Stimulated activated CD8-positive, alpha-beta memory T cell treated with anti-CD3 and anti-CD28 coated beads, Interleukin-2, amount 100 ng/mL, for 1 hour (primary cell): ENCODE measurements at places on chromosomes 4 and X.

- no peak for DNase-seq
These were observed 15.3 kb upstream of the UBA1 start for GRCh38 chrX:47178337-47178736.

DNA sequence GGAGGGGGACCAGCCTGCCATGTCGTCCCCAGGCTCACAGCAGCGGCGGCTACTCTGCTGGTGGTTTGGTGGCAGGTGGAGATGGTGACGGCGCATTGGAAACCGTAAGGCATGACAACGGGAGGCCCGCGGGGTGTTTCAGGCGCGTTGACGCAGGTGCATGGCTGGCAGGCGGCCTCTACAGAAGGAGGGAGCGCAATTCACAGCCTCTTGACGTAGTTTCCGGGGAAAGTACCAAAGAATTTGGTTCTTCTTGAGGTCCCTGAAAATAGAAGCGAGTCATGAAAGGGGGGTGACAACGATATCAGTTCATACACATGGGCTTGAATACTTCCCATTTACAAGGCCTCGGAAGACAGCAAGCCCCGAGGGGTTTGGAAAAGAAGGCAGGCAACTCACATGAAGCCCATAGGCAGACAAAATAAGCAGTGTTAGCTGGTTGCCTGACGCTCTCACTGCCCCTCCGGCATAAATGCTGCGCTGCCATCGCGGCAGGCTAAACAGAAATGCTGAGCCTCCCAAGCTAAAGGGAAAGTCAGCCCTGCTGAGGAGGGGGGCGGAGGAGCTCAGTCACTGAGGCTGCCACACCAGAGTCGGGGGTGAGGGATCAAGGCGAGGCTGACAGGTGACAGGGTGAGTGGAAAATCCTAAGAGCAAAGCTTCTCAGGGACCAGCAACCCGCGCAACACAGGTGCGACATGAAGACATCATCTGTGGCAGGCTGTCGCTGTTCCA is 52.3 kb upstream of the PDLIM3 start:
- no peak for DNase-seq

GRCh38 chrX:1093121-1093520 is 119.3 kb downstream of the CRLF2 start:
- DNase-seq, result peak; percentile 7

DNA sequence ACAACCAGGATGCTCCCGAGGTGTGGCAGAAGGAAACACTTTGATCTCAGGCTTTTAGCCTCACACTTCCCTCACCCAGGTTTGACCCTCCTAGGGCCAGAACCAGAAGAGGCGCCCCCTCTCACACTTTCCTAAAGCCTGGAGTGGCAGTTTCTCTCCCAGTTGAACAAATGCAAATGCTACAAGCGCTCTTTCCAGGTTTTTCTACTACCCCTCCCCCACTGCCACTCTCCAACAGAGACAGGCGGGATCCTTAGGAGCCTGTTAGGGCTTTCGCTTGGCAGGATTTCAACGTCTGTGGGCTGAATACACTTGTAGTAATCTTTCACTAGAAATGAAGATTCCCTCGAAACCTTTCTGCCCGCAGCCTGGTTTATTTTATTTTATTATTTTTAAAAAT is 2.4 kb downstream of the TSC22D3 start:
- no peak for DNase-seq

DNA sequence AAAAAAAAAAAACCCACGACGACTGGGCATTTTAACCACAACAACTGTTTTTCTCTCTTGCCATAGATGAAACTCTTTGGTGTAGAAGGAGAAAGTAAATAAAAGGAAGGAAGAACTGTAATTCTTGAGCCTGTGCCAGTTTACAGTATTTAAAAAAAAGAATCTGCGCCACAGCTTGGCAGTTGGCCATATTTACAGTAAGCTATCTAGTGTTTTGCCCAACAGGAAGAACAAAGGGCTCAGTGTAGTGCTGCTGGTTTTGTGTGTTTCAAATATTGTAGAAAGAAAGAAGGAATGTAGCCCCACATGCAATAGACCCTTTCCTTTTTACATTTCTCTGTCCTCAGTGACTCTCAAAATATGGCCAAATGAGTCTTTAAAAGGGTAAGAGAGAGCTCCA is 66.1 kb downstream of the NR3C2 start:
- DNase-seq, result no peak

- DNase-seq, result no peak
These were observed 174.0 kb upstream of the ANXA3 start for GRCh38 chr4:78377555-78377954.

GRCh38 chr4:24094726-24095125 is 204.9 kb upstream of the PPARGC1A start:
- no peak for DNase-seq

- DNase-seq, result no peak
These were observed 187.8 kb upstream of the MBNL3 start for GRCh38 chrX:132676561-132677186.

DNA sequence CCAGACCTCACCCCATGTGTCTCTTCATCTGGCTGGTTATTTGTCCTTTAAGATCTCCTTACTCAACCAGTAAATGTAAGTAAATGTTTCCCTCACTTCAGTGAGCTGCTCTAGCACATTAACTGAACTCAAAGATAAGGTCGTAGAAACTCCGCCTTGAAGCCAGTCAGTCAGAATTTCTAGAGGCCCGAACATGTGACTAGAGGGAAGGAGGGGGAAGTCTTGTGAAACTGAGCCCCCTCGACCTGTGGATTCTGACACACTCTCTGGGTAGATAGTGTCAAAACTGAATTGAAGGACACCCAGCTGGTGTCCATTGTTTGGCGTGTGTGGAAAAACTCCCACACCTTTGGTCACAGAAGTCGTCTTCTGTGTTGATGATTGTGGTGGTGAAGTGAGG is 933.9 kb downstream of the ADGRL3 start:
- DNase-seq, result no peak

GRCh38 chr4:59222221-59222620 is 1977.9 kb upstream of the ADGRL3 start:
- no peak for DNase-seq

GRCh38 chr4:35250331-35250730 is 994.0 kb downstream of the ARAP2 start:
- no peak for DNase-seq

DNA sequence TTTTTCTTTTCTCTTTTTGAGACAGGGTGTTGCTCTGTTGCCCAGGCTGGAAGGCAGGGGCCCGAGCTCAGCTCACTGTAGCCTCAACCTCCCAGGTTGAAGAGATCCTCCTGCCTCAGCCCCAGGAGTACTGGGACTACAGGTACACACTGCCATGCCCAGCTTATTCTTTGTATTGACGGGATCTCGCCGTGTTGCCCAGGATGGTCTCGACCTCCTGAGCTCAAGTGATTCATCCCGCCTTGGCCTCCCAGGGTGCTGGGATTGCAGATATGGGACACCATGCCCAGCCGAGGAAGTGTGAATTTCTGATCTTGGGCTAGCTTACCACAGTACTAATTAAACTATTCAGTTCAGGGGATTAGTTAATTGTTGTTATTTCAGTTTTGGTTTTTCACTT is 28.6 kb upstream of the FAM193A start:
- no peak for DNase-seq

GRCh38 chr4:158176108-158176507 is 3.3 kb upstream of the GASK1B start:
- no peak for DNase-seq

DNA sequence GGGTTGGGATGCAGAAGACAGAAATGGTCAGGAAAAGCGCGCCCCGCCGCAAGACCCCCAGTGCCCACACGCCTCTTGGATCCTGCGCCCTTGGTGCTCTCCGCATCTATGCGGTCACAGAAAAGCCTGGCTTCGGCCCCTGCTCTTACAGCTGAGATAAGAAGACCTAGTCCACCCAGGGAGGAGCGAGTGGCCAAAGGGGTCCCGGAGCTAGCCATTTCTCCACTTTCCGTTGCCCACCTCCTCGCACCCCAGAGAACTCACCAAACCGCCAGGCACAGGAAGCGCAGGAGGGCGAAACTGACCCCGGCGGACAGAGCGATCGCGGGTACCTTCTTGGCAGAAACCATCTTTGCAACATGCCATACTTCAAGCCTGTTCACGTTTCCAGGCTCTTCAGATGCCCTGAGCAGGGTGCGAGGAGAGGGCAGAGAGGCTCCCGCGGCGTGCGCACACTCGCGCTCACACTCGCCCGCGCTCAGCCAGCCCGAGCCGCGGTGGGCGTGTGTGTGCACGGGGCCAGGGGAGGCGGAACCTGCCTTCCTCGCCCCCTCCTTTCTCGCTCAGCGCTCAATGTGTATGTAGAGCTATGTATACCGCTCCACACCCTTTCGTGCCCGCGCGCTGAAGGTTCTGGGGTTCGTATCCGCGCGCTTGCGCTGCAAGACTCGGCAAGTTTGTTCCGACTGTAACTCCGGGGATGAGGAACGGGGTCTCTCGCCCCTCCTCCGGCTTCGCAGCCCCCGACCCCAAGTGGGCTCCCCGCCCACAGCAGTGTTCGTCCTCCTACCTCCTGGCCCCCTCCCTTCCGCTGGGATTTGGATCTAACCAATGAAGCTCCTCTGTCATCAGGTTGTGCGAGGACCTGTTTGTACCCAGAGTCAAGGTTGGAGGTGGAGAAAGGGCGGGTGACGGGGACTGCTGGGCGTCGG is at the start of gene GABRA4:
TSS of gene GABRA4 (minus strand) at position 507 of the 932 bp plus-strand sequence. CDS start at position 350, 157 bp downstream.
- DNase-seq, result no peak

DNA sequence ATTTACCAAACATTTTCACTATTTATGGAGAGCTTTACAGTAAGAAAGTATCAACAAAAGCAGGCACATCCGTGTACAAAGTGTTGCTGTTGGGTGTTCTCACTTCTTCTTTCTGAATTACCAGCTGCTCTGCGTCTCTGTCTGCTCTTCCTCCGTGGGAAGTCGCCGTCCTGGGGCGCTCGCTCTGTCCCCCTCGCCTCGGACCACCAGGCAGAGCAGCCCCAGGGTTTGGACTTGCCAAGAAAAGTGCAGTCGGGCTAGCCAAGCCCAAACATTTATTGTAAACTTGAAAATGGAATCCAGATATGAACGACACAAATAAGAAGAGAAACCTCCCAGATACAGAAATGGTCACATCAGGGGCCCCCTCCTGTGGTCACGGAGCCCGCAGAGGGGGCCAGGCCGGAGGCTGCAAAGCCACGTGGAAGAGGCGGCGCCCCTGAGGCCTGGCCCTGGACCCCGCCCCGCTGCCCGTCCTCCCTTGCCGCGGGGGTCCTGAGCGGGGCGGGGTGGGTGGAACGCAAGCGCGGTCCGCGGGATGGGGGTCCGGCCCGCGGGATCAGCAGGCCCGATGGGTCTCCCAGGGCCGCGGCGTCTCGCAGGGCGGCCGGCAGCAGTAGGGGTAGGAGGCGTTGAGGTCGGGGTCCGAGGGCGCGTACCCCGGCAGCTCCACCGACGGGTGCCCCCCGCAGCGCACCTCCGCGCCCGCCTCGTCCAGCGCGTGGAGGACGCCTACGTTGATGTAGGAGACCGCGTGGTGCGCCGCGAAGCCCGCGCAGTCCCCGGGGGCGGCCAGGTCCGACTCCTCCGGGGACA is 1.5 kb downstream of the TMEM271 start:
- no peak for DNase-seq

DNA sequence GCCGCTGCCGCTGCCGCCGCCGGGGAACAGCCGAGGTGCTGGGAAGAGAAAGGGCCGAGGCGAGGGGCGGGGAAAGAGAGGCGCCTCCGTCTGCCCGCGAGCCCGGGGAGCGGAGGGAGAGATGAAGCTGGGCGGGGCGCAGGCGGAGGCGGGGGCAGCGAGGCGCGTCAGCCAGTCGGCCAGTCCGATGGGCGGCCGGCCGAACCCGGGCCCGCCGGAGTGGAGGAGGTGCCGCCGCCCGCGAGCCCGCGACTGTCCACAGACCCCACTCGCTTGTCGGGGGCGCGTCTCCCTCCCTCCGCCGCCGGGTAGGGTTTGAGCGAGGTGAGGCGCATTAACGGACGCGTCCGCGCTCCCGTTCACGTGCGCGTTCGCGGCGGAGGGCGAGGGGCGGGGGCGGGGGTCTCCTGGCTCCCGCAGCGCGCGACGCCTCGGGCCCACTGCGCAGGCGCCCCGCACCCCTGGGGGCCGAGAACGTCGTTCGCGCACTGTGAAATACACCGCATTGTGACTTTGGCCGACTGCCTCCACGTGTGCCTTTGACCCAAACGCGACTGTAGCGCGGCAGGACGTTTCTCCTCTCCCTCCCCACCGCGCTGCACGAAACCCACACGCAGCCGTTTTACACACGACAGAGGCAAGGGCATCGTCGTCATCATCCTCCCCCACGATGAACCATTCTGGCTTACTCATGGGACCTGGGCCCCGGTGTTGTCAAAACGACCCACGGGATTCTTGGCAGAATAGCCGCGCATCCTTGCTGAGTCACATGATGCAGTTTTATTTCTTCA is at the start of gene NUDT11:
TSS of gene NUDT11 (minus strand) at position 92 of the 791 bp plus-strand sequence. CDS start 148 bp downstream, outside the sequence.
- no peak for DNase-seq

GRCh38 chr4:70505151-70505748 is 13.1 kb upstream of the AMTN start:
- peak; percentile 24 for DNase-seq

- no peak for DNase-seq
These were observed 22.1 kb upstream of the OR13H1 start for GRCh38 chrX:131521824-131522223.

DNA sequence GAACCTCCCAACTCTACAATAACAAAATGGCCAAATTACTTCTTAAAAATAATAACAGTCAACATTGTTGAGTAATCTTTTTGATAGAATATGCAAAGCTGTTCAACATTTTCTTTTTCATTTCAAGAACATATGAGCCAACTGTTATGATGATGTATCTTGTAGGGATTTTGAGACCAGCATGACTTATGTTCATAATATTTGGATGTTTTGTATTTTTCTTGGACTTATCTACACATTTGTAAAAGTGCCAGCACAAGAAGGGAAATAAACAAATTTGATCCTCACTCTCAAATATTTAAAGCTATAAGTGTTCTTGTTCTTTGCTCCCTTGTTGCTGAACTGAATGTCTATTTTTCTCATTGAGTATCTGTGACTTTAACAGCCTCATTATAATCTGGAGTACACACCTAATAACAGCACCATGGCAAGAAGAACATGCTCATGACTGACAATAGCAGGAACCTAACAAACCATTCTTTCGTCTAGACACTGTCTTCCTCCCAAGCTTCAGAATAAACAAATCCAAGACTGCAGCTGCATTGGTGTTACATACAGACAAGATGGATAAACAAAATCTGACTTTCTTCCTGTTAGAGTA is 1049.7 kb downstream of the FAT4 start:
- DNase-seq, result no peak

DNA sequence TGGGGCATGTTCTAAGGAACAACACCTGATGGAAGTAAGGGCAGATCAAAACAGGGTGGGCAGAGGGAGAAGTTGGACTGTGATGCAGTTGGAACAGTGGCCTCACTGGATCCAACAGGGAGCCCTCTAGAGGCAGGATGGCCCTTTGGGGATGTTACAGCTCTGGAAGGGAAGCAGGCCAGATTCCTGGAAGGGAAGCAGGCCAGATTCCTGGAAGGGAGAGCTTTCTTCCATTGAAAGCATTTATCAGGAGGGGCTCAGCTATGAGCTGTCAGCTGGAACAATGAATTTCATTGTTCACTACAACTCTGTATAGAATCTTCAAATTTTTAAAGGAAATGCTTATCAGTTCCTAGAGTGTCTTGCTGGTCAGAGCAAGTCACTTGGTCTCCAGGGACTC is 17.7 kb downstream of the IL15 start:
- no peak for DNase-seq

GRCh38 chrX:19303256-19303880 is 40.4 kb upstream of the PDHA1 start:
- no peak for DNase-seq

- DNase-seq, result no peak
These were observed 82.0 kb downstream of the IRF2 start for GRCh38 chr4:184392316-184392715.
